ENCODE measurements at places on chromosomes 6 and 20. TPM values are rescaled to one million over a fixed set of nuclear protein-coding genes. Genes with fewer than 3 reads are reported as not detected.

NCOA7 gene
- 97.1 TPM for total RNA-seq

GRCh38 chr20:56409521-56409920, 2.5 kb upstream of the CASS4 start:
- no peak overlapping the region for H3K4me3 ChIP-seq
- no peak for DNase-seq
- no peak overlapping the region for H3K27ac ChIP-seq

GRCh38 chr6:87827346-87827745, 125.3 kb upstream of the AKIRIN2 start:
- no peaks in the 10 kb centered on the region for H3K36me3 ChIP-seq
- DNase-seq: no peak
- peaks cover 8% of the 10 kb centered on the region for H3K4me1 ChIP-seq
- no peaks in the 10 kb centered on the region for H3K27me3 ChIP-seq

- no peak for DNase-seq
- H3K27me3 ChIP-seq: no peaks in the 10 kb centered on the region
- H3K4me3 ChIP-seq: no peak overlapping the region
- no peaks in the 10 kb centered on the region for H3K36me3 ChIP-seq
- H3K4me1 ChIP-seq: peaks cover 38% of the 10 kb centered on the region
- no peak overlapping the region for H3K27ac ChIP-seq
Measured at GRCh38 chr6:63563235-63563634, 9.0 kb upstream of the LOC128125822 start.

DNA sequence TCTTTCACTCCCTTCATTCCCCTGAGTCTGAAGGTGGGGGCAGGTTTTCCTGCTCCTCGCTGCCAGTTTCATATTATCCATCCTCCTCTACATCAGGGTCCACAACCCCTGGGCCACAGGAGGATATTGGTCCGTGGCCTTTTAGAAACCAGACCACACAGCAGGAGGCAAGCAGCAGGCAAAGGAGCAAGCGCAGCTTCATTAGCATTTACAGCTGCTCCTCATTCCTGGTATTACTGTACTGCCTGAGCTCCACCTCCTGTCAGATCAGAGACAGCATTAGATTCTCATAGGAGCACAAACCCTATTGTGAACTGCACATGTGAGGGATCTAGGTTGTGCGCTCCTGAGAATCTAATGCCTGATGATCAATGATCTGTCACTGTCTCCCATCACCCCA, 380.3 kb downstream of the ARHGAP18 start:
- no peak for DNase-seq
- no peaks in the 10 kb centered on the region for H3K4me1 ChIP-seq
- H3K36me3 ChIP-seq: no peaks in the 10 kb centered on the region
- no peak overlapping the region for H3K27ac ChIP-seq
- H3K4me3 ChIP-seq: no peak overlapping the region

- peaks cover 26% of the 10 kb centered on the region for H3K27me3 ChIP-seq
- H3K4me3 ChIP-seq: no peak overlapping the region
- no peaks in the 10 kb centered on the region for H3K36me3 ChIP-seq
- H3K27ac ChIP-seq: no peak overlapping the region
Measured at GRCh38 chr6:99364026-99364425, 14.6 kb upstream of the FAXC start.
